ENCODE measurements at places on chromosomes 4 and X. TPM values are rescaled to one million over a fixed set of nuclear protein-coding genes. Genes with fewer than 3 reads are reported as not detected.

GRCh38 chr4:6732441-6733357, 16.7 kb downstream of the BLOC1S4 start:
- H3K36me3 ChIP-seq: no peaks in the 10 kb centered on the region
- H3K4me1 ChIP-seq: peaks cover 6% of the 10 kb centered on the region
- H3K27me3 ChIP-seq: no peaks in the 10 kb centered on the region
- DNase-seq: peak; percentile 82

DNA sequence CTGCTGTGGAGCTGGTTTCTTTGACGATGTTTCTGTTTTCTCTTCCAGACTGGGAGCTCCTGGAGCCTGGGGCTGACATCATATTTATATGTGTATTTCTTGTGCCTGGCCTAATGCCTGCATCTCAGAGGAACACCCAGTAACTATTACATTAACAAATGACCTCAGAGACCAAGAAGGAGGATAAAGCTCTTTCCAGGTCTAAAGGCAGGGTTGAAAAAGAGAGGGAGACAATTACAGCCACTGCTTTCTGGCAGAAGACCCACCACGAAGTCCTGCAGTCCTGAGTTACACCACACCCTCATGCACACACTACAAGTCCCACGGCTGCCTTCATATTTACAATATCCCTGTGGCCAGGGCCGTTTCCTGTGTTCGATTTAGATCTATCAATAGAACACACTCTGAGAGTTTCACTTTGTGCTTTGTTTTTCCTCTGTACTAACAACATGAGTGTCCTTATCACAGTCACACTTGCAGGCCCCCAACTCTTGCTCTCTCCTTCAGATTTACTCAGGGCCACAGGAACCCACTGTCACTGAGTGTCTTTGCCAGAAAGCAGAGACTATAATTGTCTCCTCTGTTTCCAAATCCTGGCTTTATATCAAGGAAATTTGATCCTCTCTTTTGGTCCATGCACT, 535.5 kb downstream of the MID1IP1 start:
- no peak overlapping the region for H3K4me3 ChIP-seq
- H3K27me3 ChIP-seq: no peaks in the 10 kb centered on the region
- peak overlapping the region; percentile 66 for H3K27ac ChIP-seq
- H3K4me1 ChIP-seq: peaks cover 31% of the 10 kb centered on the region
- DNase-seq: peak; percentile 51
- H3K36me3 ChIP-seq: no peaks in the 10 kb centered on the region

- no peaks in the 10 kb centered on the region for H3K27me3 ChIP-seq
- no peak overlapping the region for H3K27ac ChIP-seq
- H3K36me3 ChIP-seq: no peaks in the 10 kb centered on the region
- H3K4me1 ChIP-seq: no peaks in the 10 kb centered on the region
- DNase-seq: no peak
- no peak overlapping the region for H3K4me3 ChIP-seq
These were observed 42.1 kb downstream of the HS6ST2 start for GRCh38 chrX:132916349-132916748.

- H3K27me3 ChIP-seq: no peaks in the 10 kb centered on the region
- peaks cover 10% of the 10 kb centered on the region for H3K4me1 ChIP-seq
- no peak overlapping the region for H3K27ac ChIP-seq
- no peak for DNase-seq
These were observed 165.8 kb downstream of the GASK1B start for GRCh38 chr4:158006990-158007389.

- DNase-seq: no peak
- peaks cover 46% of the 10 kb centered on the region for H3K4me1 ChIP-seq
- no peaks in the 10 kb centered on the region for H3K27me3 ChIP-seq
These were observed 49.8 kb downstream of the FNIP2 start for GRCh38 chr4:158818560-158819140.

- no peak overlapping the region for H3K4me3 ChIP-seq
- no peak for DNase-seq
- H3K27me3 ChIP-seq: no peaks in the 10 kb centered on the region
- H3K36me3 ChIP-seq: no peaks in the 10 kb centered on the region
- H3K27ac ChIP-seq: no peak overlapping the region
These were observed 74.0 kb downstream of the FANCB start for GRCh38 chrX:14798805-14799397.

- no peaks in the 10 kb centered on the region for H3K27me3 ChIP-seq
- no peaks in the 10 kb centered on the region for H3K4me1 ChIP-seq
- no peak overlapping the region for H3K4me3 ChIP-seq
- no peak overlapping the region for H3K27ac ChIP-seq
These were observed 141.7 kb downstream of the HHIP start for GRCh38 chr4:144787365-144788258.

DNA sequence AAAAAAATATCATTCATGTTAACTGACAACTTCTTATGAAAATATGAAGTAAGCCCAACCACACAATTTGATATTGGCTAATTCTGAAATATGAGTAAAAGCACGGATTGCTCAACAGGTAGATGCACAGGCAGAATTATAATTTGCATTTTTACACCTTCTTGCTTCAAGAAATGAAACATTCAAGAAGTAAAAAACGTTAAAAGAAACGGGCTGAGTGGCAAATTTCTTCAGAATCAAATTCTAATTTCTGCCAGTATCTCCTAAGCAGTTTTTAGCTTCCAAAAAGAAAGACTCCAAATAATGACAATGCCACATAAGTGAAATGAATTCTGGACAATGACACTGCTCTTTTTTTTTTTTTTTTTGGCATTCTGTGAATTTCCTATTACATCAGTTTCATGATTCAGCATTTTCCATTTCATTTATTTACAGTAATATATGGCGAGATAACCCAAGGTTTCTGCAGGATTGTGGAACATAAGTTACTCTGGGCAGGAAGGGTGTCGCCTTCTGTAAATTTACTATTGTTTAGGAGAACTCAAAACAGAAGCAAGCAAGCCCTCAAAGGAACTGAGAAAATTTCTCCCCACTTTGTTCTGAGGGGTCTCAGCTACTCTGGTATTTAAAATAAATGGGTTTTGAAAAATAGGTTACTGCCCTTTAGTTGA, 1.4 kb downstream of the SEL1L3 start:
- no peaks in the 10 kb centered on the region for H3K27me3 ChIP-seq
- no peaks in the 10 kb centered on the region for H3K4me1 ChIP-seq
- DNase-seq: no peak
- H3K4me3 ChIP-seq: peak overlapping the region; percentile 68
- H3K27ac ChIP-seq: no peak overlapping the region
- no peaks in the 10 kb centered on the region for H3K36me3 ChIP-seq

- H3K4me3 ChIP-seq: no peak overlapping the region
- H3K27ac ChIP-seq: no peak overlapping the region
- no peak for DNase-seq
- H3K36me3 ChIP-seq: no peaks in the 10 kb centered on the region
- no peaks in the 10 kb centered on the region for H3K27me3 ChIP-seq
These were observed 5.4 kb downstream of the TBC1D1 start for GRCh38 chr4:37896206-37896860.

DNA sequence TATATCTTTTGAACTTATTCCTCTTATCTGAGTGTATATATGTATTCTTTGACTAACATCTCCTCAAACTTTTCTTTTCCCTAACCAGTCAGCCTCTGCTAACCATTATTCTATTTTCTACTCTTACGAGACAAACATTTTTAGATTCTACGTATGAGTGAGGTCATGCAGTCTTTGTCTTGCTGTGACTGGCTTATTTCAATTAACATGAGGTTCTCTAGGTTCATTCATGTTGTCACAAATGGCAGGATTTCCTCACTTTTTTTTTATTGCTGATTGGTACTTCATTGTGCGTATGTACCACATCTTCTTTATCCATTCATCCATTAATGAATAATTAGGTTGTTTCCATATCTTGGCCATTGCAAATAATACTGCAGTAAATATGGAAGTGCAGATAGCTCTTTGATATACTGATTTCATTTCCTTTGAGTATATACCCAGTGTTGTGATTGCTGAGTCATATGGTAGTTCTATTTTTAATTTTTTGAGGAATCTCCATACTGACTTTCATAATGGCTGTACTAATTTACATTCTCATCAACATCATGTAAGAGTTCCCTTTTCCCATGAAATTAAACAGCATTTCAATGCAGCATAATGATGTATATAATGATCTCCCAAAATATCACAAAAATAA, 80.1 kb downstream of the HS3ST1 start:
- no peak for DNase-seq
- H3K36me3 ChIP-seq: no peaks in the 10 kb centered on the region
- H3K27me3 ChIP-seq: no peaks in the 10 kb centered on the region
- H3K27ac ChIP-seq: no peak overlapping the region
- H3K4me1 ChIP-seq: no peaks in the 10 kb centered on the region

GRCh38 chr4:140243278-140243753, 89.3 kb upstream of the MAML3 start:
- H3K36me3 ChIP-seq: no peaks in the 10 kb centered on the region
- H3K4me3 ChIP-seq: no peak overlapping the region
- DNase-seq: no peak
- peaks cover 24% of the 10 kb centered on the region for H3K4me1 ChIP-seq

Gene TCEAL6
- not detected for total RNA-seq

Gene FUNDC1
- total RNA-seq: 17.0 TPM

Gene RCHY1
- 14.0 TPM for total RNA-seq

Gene DGKK
- total RNA-seq: not detected

Gene DCAF4L1
- 0.36 TPM for total RNA-seq

Gene PFKFB1
- 9.3 TPM for total RNA-seq

Gene IL9R
- not detected for total RNA-seq

Gene CORIN
- not detected for total RNA-seq

All from gastrocnemius medialis (tissue), 4 donors.